Neural crest cell (in vitro differentiated cells): ENCODE measurements at places on chromosomes 2 and 18.

DNA sequence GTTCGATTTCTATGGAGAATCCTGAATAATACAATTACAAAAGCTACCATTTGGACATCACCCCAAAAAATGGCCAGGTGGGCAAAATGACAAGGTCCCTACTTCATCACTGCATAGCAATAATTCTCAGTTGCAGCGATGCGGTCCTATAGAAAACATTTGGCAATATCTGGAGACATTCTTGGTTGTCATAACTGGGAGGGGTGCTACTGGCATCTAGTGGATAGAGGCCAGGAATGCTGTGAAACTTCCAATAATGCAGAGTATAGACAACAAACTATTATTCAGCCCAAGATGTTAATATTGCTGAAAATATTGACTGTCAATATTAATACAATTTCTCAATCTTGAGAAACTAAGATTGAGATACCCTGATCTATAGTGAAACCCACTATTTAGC is 637.8 kb upstream of the PKDCC start:
- H3K4me1 ChIP-seq = peaks cover 3% of the 10 kb centered on the region
- no peak overlapping the region for H3K27ac ChIP-seq
- H3K4me3 ChIP-seq = no peak overlapping the region

DNA sequence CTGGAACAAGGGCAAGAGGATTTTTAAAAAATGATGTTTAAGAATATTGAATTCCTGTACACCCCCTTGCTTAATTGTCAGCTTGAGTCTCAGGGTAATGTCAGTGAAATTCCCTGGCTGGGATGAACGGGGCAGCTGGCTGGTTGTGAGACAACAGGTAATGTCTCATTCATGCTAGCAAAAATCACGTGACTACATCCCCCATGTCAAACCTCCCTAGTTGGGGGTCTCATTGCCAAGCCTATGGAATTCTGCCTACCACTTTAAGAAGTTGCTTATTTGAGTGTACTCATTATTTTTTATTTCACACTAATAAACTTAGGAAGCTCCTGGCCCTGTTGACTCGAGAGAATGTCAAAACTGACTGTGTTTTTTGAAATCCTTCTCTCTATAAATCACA is 218.3 kb downstream of the ICOS start:
- no peak overlapping the region for H3K4me3 ChIP-seq
- H3K27ac ChIP-seq = no peak overlapping the region
- no peaks in the 10 kb centered on the region for H3K27me3 ChIP-seq
- H3K36me3 ChIP-seq = no peaks in the 10 kb centered on the region

DNA sequence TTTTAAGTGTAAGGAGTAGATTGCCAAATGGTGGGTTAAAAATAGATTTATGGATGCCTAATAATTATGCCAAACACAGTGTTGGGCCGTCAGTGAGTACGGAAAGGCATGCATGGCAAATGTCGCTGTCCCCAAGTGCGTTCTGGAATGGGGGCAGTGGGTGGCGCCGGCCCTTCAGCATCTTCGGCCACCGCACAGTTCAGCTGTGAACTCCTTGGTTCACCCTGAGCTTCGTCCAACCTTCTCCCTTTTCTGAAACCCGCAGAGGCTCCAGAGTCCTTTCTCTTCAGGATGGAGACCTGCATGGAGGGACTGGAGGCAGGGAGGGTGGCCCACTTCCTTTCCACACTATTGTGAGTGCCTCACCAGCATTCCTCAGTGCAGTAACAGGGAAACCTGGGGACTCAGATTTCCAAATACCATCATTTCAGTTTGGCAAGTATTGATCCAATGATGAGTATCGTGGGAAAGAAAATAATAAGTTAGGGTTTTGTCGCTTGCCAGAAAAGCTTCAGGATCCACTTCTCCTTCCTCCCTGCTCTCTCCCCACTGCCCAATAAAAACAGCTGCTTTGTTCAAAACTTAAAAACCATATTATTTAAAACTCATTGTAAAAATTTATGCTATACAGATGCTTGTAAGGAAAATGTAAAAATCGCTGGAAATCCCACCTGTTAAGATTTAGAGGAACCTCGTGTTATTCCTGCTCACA is 74.6 kb upstream of the TXNDC2 start:
- peaks cover 45% of the 10 kb centered on the region for H3K4me1 ChIP-seq
- DNase-seq = no peak
- H3K4me3 ChIP-seq = no peak overlapping the region
- peaks cover 2% of the 10 kb centered on the region for H3K36me3 ChIP-seq
- no peaks in the 10 kb centered on the region for H3K27me3 ChIP-seq
- no peak overlapping the region for H3K27ac ChIP-seq

DNA sequence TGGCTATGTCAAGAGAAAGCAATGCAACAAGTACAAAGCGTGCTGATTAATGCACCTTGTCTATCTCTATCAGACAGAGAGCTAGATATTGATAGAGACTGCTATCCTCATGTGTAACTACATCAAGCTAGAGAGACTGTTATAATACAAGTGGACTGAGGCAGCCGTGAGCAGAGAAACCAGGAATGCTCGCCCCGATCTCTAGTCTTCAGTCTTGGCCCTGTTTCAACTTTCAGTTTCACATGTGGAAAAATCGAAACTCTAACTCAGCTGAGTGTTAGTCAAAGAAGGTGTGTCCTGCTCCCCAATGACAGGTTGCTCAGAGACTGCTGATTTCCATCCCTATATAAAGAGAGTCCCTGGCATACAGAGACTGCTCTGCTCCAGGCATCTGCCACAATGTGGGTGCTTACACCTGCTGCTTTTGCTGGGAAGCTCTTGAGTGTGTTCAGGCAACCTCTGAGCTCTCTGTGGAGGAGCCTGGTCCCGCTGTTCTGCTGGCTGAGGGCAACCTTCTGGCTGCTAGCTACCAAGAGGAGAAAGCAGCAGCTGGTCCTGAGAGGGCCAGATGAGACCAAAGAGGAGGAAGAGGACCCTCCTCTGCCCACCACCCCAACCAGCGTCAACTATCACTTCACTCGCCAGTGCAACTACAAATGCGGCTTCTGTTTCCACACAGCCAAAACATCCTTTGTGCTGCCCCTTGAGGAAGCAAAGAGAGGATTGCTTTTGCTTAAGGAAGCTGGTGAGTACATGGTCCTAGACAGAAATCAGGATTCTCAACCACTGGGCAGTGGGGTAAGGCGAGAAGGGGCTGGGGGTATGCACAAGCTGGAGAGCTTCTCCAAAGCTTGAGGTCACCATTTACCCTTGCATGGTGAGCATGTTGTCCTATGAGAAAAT is at the start of gene RSAD2:
TSS of gene RSAD2 (plus strand) at position 376 of the 903 bp plus-strand sequence. CDS start at position 400, 24 bp downstream.
- H3K4me1 ChIP-seq = no peaks in the 10 kb centered on the region
- no peaks in the 10 kb centered on the region for H3K27me3 ChIP-seq
- H3K27ac ChIP-seq = no peak within 1 kb of the TSS
- DNase-seq = no peak

DNA sequence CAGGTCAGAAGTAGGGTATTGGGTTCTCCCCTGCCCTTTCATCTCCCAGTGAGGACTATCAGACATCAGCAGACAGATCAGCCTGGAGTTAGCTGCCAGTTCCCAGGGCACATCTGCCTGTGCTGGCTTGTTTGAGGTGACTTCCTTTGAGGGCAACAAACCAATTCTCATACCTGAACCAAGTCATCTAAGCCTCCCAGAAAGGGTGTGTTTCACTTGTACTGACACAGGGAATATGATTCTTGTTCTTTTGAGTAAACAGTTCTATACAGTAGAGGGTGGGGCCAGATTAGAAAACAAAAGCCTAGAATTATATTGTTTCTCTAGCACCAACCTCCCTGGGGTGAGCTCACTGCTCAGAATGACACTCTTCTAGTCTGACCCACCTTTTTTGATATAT is 591.9 kb downstream of the SLC4A3 start:
- peaks cover 2% of the 10 kb centered on the region for H3K27me3 ChIP-seq
- H3K4me3 ChIP-seq = no peak overlapping the region
- no peak for DNase-seq

DNA sequence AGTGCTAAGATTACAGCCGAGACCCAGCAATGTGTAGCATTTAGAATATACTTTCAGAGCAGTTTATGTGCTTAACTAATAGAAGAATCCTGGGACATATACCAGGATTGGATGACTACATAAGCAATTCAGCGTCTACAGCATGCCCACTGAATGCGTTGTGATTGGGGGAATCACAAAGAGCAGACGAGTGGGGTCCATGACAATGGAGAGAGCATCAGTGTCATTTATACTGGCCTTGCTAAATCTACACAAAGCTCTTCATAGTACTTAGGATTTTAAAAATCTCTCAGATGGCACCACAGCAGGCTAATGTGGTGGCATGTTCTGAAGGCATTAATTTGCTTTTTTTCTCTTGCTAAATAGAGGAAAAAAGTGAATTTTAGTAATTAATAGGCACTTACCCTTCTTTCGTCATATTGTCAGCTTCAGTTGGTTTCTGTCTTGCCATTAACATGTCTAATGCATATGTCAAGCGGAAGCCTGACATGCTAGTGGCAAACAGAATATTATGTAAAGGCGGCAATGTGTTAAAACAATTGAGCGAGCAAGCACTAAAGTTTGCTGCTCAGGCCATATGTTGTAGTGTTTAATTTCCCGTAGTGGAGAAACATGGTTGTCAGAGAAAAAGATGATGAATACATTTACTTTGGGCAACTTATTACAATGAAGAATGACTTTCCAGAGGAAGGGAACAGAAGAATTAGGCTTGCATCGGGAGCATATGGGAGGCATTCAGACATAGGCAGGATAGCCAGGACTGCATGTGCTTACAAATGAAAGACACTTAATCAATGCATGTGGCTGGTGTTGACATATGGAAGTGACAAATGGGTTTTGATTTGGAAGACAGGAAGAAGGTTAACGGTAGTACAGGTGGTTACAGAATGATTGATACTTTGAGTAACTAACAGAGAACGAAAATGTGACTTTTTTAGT is 145.2 kb downstream of the ICOS start:
- H3K27me3 ChIP-seq = no peaks in the 10 kb centered on the region
- H3K36me3 ChIP-seq = no peaks in the 10 kb centered on the region
- no peak overlapping the region for H3K27ac ChIP-seq
- DNase-seq = no peak

GRCh38 chr2:16201848-16202247 is 261.5 kb downstream of the MYCN start:
- H3K4me3 ChIP-seq = no peak overlapping the region
- peaks cover 69% of the 10 kb centered on the region for H3K4me1 ChIP-seq
- H3K27ac ChIP-seq = no peak overlapping the region
- no peaks in the 10 kb centered on the region for H3K36me3 ChIP-seq

- H3K27ac ChIP-seq = no peak overlapping the region
- H3K27me3 ChIP-seq = no peaks in the 10 kb centered on the region
- H3K4me3 ChIP-seq = no peak overlapping the region
- no peak for DNase-seq
- no peaks in the 10 kb centered on the region for H3K4me1 ChIP-seq
Measured at GRCh38 chr18:79887181-79888000, 64.1 kb downstream of the SLC66A2 start.

GRCh38 chr2:144663207-144663606 is 143.3 kb upstream of the ZEB2 start:
- peaks cover 2% of the 10 kb centered on the region for H3K36me3 ChIP-seq
- H3K27ac ChIP-seq = no peak overlapping the region
- peaks cover 11% of the 10 kb centered on the region for H3K4me1 ChIP-seq
- H3K4me3 ChIP-seq = no peak overlapping the region
